Stimulated activated CD4-positive, alpha-beta T cell treated with anti-CD3 and anti-CD28 coated beads, Interleukin-15, amount 100 ng/mL, for 1 hour (primary cell): ENCODE measurements at places on chromosomes 6 and 20.

DNA sequence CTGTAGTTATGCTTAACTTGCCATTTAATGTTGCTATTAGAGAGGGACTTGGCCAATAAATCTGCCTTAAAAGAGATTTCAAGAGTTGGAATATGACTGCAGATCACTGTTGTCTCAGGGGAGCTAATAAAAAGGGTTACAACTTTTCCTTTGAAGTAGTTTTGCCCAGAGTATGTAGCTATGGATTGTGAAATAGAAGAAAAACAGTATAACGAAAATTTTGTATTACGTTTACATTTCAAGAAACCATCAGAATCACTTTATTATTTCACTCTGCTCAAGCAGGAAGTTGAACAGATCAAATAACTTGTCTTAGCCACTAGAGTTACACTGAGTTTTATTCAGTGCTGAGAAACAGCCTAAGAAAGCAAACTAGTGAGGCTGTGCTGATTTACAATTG is 3.0 kb upstream of the ZSCAN26 start:
- no peak for DNase-seq

DNA sequence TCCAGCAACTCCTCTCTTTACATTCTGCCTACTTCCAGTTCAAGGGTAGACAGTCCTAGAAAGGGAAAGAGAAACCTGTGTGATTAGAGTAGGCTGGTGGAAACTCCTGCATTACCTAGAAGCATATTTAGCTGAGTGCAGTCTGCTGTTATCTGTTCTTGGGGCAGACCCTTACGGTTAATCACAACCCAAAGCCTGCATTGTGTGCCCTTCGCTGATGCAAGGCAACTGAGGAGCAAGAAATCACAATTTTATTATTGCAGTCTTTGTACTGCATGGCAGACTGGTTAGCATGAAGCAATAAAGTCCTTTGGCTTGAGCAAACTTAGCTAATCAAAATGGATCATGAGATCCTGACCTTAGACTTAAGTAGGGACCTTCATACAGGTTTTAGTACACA is 1.5 kb upstream of the GOPC start:
- DNase-seq, result no peak

DNA sequence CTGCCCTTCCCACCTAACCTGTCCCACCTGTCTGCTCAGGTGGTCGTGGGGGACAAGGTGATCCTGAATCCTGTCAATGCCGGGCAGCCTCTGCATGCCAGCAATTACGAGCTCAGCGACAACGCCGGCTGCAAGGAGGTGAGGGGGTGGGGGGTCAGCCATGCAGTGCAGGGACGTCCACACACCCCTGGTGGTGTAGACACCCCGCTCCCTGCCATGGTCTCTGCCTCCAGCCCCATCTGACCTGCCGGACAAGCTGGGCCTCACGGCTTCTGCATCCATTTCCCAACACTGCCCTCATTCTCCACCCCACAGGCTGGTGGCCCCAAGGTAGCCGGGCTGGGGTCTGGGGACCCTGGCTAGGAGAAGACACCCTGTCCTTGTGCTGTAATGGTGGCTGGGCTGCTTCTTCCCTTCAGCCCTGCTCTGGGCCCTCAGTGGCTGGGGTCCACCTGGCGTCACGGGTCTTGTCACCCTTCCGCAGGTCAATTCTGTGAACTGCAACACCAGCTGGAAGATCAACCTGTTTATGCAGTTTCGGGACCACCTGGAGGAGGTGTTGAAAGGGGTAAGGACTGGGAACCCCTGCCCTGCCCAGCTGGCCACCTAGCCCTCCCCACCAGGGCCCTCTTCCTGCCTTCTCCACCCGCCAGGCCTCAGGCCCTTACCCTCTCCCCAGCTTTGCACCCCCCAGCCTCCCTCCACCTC is 38.0 kb downstream of the ITPR3 start:
- no peak for DNase-seq

GRCh38 chr6:108589244-108589791 is 28.6 kb downstream of the FOXO3 start:
- no peak for DNase-seq
